Activated T-helper 1 cell treated with anti-CD3 and anti-CD28 coated beads, Interleukin-2, amount 50 U/mL, for 16 hours (primary cell): ENCODE measurements at places on chromosomes 3 and 15.

GRCh38 chr3:160343132-160343531 lies 55.9 kb downstream of the IFT80 start:
- no peak for DNase-seq

GRCh38 chr15:84962955-84963354 lies 18.7 kb upstream of the PDE8A start:
- no peak for DNase-seq

GRCh38 chr3:122955916-122956692 lies 71.5 kb downstream of the SEMA5B start:
- DNase-seq = no peak

DNA sequence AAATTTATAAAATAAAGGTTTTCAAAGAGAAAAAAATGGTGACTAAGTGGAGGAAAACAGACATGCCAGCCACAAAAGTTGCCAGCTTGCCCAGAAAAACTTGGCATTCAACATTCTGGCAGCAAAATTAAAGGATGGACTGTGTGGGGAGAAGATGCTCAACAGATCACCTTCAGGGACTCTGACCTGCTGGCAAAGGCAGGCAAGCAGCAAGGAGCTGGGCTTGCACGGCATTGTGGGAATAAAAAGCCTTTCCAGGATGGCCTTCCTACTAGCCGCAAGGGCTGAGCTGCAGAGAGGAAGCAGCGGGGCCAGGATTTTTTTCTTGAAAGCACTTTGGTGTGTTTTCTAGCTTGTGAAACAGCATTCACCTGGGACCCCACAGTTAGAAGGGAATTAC lies 101.9 kb upstream of the CACNA2D3 start:
- DNase-seq = no peak

DNA sequence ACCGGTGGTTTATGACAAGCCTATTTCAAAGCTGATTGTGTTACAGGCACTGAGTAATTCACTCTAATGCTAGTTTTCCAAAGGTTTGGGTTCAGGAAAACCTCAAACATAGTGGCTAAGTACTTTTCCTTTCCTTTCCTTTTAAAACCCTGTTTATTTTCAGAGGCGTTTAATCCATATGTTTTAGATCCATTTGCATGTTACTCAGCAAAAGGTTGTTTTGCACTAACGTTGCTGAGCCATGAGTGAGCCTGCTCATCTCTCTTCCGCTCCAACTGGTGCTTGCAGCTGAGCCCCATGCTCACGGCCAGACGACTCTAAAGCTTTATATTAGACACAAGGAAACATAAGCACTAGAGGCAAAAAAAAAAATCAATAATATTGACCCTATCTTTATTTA lies 9.4 kb downstream of the CEMIP start:
- no peak for DNase-seq

- no peak for DNase-seq
Measured at GRCh38 chr3:153350420-153350819, 188.4 kb downstream of the RAP2B start.

DNA sequence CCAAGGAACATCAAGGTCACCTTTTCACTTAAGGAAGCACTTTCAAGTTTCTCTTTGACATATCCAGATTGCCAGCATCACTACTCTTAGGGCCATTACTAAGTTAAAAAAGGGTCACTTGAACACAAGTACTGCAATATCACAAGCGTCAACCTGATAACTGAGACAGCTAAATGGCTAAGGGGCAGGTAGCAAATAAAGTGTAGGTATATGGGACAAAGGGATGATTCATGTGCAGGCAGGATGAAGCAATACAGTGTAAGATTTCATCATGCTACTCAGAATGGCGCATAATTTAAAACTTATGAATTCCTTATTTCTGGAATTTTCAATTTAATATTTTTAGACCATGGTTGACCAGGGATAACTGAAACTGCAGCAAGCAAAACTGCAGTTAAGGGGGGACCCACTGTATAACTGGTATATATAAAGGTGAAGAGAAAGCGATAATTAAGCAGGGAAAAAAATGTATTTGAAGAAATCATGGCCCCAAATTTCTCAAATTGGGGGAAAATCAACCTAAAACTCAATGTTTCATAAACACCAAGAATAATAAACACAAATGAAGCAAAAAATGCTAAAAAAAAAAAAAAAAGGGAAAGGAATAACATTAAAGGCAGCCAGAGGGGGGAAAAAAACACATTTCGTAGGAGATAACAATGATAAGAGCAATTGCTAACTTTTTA lies 13.1 kb downstream of the CCR1 start:
- DNase-seq = no peak

GRCh38 chr3:179200790-179201189 lies 50.1 kb downstream of the KCNMB3 start:
- no peak for DNase-seq

- no peak for DNase-seq
Measured at GRCh38 chr15:88250826-88251225, 5.7 kb downstream of the NTRK3 start.

- DNase-seq = no peak
Measured at GRCh38 chr3:185552358-185552877, at the start of gene LIPH. LIPH (minus strand) TSS chr3:185552588; CDS start chr3:185552471, 117 bp downstream.

DNA sequence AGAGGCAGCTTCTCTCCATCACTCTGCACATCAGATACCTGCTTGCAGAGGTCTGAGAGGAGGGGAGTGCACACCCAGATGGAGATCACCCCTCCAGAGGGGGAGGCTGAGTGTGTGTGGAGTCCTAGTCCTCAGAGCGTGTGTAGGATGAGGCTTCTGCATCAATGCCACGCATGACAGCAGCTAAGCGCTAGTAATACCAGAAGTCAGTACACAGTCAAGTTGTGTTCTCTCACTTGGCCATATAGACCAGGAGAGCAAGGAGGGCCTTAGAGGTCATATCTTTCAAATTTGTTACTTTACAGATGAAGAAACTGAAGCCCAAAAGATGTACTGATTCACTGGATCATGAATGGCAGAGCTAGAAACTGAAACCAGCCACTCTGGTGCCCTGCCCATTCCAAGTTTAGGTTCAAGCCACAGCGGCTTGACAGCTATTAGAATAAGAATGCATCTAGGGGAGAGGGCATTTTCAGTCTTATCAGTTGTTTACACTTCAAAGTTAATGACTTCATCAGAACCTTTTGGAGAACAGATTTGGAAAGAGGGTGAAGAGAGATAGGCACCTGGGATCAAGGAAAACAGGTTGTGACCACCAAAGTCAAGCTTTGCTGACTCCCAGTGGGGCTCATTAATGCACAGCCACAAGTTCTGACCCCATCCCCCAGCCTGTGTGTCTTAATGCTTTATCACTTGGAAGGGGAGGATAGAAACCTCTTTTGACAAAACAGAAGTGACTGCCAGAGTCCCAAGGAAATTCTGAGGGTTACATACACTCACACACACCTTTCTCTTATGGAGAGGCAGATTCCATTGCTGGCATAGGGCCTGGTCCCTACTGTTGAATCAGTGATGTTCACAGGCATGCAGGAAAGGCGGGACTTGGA lies 310.3 kb downstream of the CHST2 start:
- no peak for DNase-seq

GRCh38 chr3:74621581-74621980 lies 7.1 kb upstream of the CNTN3 start:
- no peak for DNase-seq

- no peak for DNase-seq
Measured at GRCh38 chr3:191263365-191263764, 64.3 kb downstream of the OSTN start.

- DNase-seq = no peak
Measured at GRCh38 chr3:70273492-70273891, 38.9 kb downstream of the MDFIC2 start.

DNA sequence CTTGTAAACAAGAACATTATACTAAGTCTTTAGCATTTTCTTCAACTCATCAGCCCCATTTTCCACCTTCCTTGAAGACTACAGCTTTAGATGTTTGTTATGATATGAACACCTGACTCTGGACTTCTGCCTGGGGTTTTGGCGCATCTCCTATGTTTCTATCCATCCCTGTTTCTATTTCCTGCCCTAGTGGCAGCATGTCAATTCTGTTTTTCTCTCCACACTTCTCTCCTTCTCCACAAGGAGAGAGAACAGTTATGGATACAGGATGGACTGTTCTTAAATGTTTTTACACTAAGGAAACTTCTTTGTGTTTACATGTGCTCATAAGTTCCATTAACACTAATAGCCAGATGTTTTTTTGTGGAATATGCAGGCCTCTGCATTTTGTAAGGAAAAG lies 423.3 kb upstream of the IL12A start:
- no peak for DNase-seq
